ENCODE measurements at places on chromosomes 11 and 22.

DNA sequence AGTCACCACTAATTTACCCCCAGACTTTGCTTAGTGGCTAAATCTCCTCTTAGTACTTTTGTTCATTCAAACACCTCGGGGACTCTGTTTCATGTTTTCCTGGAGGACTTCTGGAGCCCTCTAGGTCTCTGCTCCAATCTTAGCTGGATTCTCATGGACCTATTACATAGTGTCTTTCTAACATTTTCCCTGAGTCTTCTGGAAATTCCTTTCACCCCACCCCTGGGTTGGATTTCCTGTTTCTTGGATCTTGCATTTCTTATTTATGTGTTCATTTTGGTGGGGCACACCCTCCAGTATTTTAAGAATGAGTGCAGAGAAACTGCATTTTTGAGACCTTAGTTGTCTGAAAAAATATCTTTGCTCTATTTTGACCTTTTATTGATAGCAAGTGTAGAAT, 220.1 kb downstream of the BLID start:
- H3K4me1 ChIP-seq, result no peaks in the 10 kb centered on the region
- H3K4me3 ChIP-seq, result no peak overlapping the region
- no peak for DNase-seq
- peaks cover 7% of the 10 kb centered on the region for H3K27me3 ChIP-seq

DNA sequence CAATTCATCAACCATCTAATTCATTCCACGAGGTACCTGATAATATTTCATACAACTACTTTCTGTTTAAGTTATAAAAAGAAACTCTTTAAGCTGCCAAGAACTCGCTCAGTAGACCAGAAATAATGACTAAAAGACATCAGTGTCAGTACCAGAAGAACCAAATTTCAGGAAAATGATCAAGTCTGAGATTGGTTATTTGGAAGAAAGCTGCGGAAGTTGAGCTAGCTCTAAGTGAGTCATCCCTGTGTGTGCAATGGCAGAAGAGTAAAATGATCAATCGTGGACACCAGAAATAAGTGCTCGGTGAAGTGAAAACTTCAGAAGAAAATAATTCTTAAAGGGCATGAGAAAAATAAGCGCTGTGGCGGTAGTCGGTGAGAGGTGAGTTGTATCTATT, 933.2 kb upstream of the CHORDC1 start:
- H3K36me3 ChIP-seq, result no peaks in the 10 kb centered on the region
- H3K4me3 ChIP-seq, result no peak overlapping the region
- no peak overlapping the region for H3K27ac ChIP-seq

GRCh38 chr11:33471541-33471940, 214.4 kb downstream of the HIPK3 start:
- H3K4me1 ChIP-seq, result peaks cover 11% of the 10 kb centered on the region
- no peak overlapping the region for H3K4me3 ChIP-seq
- DNase-seq, result no peak
- no peaks in the 10 kb centered on the region for H3K36me3 ChIP-seq
- peaks cover 2% of the 10 kb centered on the region for H3K27me3 ChIP-seq

GRCh38 chr11:91624021-91624420, 600.6 kb upstream of the FAT3 start:
- H3K36me3 ChIP-seq, result no peaks in the 10 kb centered on the region
- H3K27ac ChIP-seq, result no peak overlapping the region
- no peaks in the 10 kb centered on the region for H3K27me3 ChIP-seq
- DNase-seq, result no peak
- H3K4me3 ChIP-seq, result no peak overlapping the region

DNA sequence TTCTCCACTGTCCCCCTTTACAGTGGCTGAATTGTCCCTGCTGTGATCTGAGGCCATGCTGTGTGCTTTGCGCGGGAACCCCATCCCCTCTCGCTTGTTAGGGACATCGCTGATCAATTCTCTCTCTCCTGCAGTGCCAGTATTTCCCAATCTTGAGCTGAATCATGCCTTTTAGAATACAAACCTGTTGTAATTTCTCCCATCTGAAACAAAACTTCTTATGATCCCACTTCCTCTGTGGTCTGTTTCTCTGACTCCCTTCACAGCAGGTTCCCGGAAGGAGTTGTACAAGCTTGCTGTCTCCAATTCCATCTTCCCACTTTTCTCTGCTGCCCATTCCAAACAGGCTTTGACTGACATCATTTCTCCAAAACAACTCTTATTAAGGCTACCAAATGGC, 16.8 kb downstream of the ADAMTS15 start:
- no peaks in the 10 kb centered on the region for H3K4me1 ChIP-seq
- H3K27ac ChIP-seq, result no peak overlapping the region
- peaks cover 3% of the 10 kb centered on the region for H3K27me3 ChIP-seq
- H3K36me3 ChIP-seq, result no peaks in the 10 kb centered on the region

DNA sequence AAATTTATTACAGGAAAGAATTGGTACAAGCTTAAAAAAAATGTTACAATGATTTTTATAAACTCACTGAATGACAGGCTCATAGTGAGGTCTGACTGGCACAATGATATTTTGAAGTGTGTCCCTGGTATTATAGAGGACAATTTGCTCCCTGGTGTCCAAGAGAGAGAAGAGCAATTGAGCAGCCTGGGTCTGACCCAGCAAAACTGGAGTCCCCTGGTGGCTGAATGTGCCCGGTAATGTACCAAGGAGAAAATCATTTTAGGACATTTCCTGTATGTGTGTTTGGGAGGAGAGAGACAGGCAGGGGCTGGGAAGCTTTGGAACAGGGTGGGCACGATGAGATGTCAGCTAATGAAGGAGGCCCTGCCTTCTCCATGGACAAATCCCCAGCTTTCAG, 125.3 kb downstream of the APOL5 start:
- no peaks in the 10 kb centered on the region for H3K27me3 ChIP-seq
- H3K4me3 ChIP-seq, result no peak overlapping the region
- H3K36me3 ChIP-seq, result no peaks in the 10 kb centered on the region
- DNase-seq, result peak; percentile 61
- no peak overlapping the region for H3K27ac ChIP-seq
- H3K4me1 ChIP-seq, result peaks cover 12% of the 10 kb centered on the region

DNA sequence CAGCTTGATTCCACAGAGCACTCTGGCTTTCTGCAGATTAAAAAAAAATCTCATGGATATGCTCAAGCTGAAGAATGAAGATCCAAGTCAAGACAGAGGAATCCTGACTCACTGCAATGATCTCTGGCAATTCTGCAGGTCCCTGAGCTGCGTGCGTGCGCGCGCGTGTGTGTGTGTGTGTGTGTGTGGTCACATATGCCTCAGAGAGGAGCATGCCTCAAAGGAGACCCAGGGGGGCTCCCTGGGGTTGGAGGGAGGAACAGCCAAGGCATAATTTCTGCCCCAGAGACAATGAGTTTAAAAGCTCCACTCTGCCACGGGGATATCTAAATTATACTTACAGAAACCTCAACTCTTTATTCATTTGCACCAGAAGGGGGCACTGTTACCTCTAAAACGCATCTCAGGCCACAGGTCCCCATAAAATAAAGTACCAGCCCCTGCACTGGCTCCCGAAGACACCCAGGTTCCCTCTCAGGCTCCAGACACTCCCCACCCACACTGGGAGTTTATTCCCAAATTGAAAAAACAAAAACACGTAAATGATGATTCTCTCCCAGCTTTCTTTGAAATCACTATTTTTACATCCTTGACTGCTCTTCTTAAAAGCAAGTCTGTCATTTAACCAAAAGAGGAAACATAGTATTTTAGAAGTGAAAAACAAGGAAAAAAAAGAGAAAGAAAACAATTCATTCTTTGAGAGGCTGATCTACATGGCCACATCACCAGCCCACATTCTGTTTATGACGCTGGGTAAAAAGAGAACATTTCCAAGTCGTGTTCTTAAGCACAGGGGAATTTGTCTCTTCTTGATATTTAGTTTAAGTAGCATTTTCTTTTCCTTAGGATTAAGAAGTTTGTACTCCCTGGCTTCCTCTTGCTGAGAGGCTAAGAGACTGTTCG, 401.0 kb downstream of the LARGE1 start:
- H3K27ac ChIP-seq, result peak overlapping the region; percentile 51
- peaks cover 2% of the 10 kb centered on the region for H3K36me3 ChIP-seq
- no peaks in the 10 kb centered on the region for H3K27me3 ChIP-seq
- peaks cover 91% of the 10 kb centered on the region for H3K4me1 ChIP-seq

GRCh38 chr11:127862406-127862805, 725.0 kb downstream of the ETS1 start:
- no peak overlapping the region for H3K4me3 ChIP-seq
- H3K27me3 ChIP-seq, result no peaks in the 10 kb centered on the region
- no peaks in the 10 kb centered on the region for H3K4me1 ChIP-seq
- no peak for DNase-seq
- H3K36me3 ChIP-seq, result no peaks in the 10 kb centered on the region

GRCh38 chr22:24833881-24834495, 28.0 kb downstream of the SGSM1 start:
- DNase-seq, result no peak
- peaks cover 3% of the 10 kb centered on the region for H3K27me3 ChIP-seq
- peaks cover 12% of the 10 kb centered on the region for H3K4me1 ChIP-seq
- H3K27ac ChIP-seq, result no peak overlapping the region
- H3K36me3 ChIP-seq, result no peaks in the 10 kb centered on the region

DNA sequence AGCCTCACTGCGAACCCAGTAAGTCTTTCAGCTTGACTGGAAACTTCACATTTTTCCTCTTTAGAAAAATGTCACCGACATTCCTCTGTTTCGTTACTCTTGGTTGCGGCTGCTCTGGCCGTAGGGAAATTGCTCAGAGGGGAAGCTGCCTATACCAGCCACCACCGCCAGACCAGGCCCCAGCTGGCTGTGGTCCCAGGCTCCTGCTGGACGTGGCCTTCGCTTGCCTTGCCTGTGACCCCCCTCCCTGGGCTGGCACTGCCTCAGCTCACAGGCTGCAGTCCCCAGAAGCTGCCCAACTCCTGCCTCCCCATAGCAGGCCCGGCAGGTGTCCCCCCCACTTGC, 197.8 kb downstream of the MN1 start:
- no peaks in the 10 kb centered on the region for H3K36me3 ChIP-seq
- H3K27ac ChIP-seq, result no peak overlapping the region
- no peak for DNase-seq
- H3K4me1 ChIP-seq, result no peaks in the 10 kb centered on the region

- peaks cover 19% of the 10 kb centered on the region for H3K36me3 ChIP-seq
- no peak overlapping the region for H3K27ac ChIP-seq
- no peak overlapping the region for H3K4me3 ChIP-seq
- DNase-seq, result peak; percentile 45
- no peaks in the 10 kb centered on the region for H3K27me3 ChIP-seq
- peaks cover 29% of the 10 kb centered on the region for H3K4me1 ChIP-seq
Observed at GRCh38 chr11:66883016-66883965, 26.4 kb downstream of the LRFN4 start.

DNA sequence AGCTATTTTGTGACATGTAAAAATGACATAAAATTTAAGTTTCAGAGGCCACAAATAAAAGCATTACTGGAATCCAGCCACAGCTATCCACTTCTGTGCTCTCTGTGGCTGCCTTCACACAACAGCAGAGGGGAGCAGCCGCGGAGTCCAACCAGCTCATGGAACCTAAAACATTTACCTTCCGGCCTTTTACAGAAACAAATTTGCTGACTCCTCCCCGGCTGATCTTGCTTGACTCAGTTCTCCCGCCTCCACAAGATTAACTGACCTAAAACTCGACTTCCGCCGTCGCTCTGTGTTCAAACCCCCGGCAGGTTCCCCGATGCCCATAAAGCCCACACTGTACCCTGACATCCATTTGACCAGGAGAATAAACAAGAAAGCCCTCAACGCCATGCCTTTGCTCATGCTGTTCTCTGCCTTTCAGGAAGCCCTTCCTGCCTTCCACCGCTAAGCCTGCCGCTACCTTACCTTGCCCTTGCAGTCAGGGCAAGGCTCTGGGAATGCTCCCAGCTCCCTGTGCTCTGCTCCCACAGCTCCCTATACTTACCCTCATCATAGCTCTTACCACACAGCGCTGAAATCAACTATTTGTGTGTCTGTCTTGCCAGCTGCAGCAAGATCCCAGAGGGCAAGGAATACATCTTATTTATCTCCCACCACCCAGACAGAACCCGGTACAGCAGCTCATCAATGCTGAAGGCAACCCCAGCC, 35.4 kb downstream of the MICAL3 start:
- H3K4me3 ChIP-seq, result no peak overlapping the region
- no peaks in the 10 kb centered on the region for H3K27me3 ChIP-seq
- H3K27ac ChIP-seq, result no peak overlapping the region
- no peak for DNase-seq
- H3K36me3 ChIP-seq, result no peaks in the 10 kb centered on the region

DNA sequence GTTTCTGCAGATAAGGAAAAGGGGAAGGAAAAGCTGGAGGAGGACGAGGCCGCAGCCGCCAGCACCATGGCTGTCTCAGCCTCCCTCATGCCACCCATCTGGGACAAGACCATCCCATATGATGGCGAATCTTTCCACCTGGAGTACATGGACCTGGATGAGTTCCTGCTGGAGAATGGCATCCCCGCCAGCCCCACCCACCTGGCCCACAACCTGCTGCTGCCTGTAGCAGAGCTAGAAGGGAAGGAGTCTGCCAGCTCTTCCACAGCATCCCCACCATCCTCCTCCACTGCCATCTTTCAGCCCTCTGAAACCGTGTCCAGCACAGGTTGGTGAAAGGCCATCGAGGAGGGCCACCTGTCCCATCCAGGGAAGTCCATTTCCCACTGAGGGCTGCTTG, 5.6 kb downstream of the TEF start:
- H3K4me1 ChIP-seq, result peaks cover 14% of the 10 kb centered on the region
- no peaks in the 10 kb centered on the region for H3K27me3 ChIP-seq
- H3K4me3 ChIP-seq, result no peak overlapping the region
- H3K27ac ChIP-seq, result no peak overlapping the region

DNA sequence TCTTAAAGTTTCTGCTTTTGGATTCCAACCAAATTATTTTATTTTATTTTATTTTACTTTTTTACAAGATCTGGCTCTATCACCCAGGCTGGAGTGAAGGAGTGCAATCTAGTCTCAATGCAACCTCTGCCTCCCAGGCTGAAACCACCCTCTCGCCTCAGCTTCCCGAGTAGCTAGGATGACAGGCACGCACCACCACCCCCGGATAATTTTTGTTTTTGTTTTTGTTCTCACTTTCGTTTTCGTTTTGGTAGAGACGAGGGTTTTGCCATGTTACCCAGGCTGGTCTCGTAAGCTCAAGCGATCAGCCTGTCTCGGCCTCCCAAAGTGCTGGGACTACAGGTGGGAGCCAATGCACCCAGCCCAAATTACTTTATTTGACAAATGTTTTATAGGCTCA, 219.8 kb downstream of the ETS1 start:
- H3K27ac ChIP-seq, result no peak overlapping the region
- DNase-seq, result no peak
- no peaks in the 10 kb centered on the region for H3K36me3 ChIP-seq
- no peak overlapping the region for H3K4me3 ChIP-seq
- no peaks in the 10 kb centered on the region for H3K27me3 ChIP-seq
- H3K4me1 ChIP-seq, result no peaks in the 10 kb centered on the region
